ENCODE measurements at places on chromosomes 11 and 22.

DNA sequence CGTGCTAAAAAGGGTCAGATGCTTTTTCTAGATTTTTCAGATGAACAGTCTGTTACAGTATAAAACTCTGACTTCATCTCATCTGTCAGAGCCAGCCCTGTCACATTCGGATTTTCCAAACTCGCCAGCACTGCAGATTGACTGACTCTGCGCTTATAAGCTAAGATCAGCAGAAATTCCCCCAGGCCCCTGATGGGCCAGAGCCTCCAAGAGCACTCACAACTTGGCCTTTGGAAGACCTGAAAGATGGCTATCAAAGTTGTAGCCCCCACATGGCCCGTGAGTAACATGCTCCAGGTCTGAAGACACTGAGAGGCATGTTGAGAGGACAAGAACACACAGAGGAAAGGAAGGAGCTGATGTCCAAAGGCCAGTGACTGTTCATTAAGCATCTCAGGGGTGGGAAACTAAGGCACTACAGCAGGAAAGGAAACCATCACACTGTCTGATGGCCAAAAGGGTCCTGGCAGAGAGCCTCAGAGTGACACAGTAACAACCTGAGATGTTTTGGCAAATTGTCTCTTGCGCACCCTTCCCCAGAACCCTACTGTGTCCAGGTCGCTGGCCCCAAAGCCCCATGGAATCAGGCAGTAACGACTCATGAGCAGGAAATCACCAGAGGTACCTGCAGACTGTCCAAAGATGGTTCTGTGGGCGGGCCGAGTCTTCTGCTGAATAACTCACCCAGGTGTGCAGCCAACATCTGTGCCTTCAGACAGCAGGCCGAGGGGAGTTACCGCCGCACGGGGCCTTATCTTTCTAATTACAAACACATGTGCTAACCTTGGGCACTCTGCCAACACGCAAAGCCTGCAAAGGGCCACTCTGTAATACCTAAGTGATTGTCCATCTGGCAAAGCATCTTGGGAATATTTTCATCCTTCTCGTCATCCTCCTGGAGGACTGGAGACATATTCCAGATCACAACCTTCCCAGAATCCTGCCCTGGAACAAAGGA, 23.6 kb downstream of the HIRA start:
- DNase-seq, result no peak

DNA sequence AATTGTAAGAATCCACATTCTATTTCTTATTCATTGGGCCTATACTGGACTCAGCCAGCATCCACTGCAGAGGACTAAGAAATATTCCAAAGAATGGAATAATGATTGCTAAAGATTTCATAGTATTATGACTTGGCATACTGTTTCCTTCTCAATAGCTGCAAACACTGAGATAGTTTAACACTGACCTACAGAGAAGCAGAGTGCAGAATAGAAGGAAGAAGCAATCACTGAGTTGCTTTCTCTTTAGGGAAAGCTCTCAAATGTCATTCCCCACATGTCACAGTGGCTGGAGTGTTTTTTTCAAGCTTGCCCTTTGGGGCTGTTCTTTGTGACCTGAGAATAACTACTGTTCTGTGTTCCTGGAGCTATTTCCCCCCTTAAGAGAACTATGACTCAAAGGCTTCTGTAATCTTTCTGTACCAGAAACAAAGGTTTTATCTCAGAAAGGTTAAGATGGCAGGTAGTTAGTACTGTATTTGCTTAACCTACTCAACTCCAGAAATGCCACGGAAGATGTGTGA, 243.6 kb upstream of the LUZP2 start:
- no peak for DNase-seq

DNA sequence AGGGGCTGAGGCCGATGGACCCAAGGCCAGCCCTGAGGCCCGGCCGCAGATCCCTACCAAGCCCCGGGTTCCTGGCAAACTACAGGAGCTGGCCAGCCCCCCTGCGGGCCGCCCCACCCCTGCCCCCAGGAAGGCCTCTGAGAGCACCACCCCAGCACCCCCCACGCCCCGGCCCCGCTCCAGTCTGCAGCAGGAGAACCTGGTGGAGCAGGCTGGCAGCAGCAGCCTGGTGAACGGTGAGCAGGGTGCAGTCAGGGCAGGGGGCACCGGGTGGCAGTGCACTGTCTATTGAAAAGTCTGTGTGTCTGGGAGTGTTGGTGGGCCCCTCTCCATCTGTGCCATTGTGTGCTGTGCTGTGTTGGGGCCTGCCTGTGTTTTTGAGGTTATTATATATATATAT, 16.1 kb downstream of the MICALL1 start:
- DNase-seq, result no peak

DNA sequence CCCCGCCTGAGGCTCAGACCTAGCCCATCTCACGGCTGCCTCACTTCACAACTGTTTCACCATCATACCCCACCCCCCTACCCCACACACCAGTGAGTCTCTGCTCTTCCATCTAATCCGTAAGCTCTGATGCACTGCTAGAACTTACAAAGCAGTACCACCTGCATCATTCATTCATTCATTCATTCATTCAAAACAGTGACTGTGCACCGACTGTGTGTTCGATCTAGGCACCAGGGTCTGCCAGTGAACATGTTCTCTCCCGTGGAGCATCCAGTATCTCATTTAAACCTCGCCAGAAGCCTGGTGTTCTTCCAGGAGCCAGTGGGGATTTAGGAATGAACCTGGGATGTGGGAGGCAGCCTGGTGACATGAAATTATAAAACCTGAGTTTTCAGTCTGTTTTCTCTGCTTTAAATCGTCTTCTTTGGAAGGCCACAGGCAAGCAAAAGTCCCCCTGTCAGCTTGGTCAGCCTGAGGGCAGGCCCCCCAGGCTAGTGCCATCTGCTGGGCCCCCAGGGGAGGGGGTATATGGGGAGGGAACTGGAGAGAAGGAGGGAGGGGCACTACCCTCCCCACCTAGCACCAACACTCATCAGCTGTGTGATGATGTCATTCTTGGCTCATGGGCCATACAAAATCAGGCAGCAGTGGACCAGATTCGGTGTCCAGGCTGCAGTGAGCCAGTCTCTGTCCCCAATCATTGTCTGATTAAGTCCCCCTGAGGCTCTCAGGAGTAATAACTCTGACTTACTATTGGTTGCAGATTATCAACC, 18.4 kb downstream of the TMPRSS6 start:
- no peak for DNase-seq

- no peak for DNase-seq
Observed at GRCh38 chr11:122116591-122116990, 576 bp upstream of the BLID start.

DNA sequence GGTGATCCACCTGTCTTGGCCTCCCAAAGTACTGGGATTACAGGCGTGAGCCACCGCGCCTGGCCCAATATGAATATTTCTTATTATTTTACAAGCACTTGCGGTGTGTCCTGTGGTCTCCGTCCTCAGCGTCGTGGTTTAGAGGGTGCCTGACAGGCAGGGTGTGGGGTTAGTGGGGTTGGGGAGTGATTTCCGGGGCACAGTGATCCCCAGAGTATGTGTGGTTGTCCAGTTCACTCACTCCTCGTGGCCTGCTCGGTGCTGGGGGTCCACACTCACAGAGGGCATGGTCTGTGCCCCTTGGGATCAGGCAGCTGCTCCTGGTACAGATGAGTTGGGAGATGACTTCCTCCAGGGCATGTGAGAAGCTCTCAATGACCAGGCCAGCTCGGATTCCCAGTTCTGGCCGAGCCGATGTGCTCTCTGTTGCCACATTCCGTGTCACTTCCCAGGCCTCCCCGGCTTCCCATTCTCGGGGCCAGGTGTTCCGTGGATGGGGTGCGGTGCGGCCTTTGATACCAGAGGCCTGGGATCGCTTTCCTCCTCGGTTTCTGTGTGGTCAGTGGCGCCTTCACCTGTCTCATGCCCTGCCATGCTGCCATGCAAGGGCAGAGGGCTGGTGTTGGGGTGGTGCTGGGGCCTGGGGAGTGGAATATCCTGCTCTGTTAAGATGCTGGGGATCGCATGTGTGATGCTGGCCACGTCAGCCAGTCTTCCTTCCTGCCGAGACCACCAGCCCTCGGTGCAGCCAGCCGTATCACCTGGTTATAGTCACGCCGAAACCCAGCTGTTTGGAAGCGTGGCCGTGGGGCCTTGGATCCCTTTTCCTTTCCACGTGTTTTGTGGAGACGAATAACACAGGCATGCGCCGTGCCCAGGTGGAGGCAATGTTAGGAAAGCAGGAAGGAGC, 39.6 kb downstream of the PARVB start:
- no peak for DNase-seq

GRCh38 chr11:12876340-12876739, 132.8 kb upstream of the RASSF10 start:
- no peak for DNase-seq

- no peak for DNase-seq
Observed at GRCh38 chr11:72653649-72654048, 20.6 kb downstream of the PDE2A start.

DNA sequence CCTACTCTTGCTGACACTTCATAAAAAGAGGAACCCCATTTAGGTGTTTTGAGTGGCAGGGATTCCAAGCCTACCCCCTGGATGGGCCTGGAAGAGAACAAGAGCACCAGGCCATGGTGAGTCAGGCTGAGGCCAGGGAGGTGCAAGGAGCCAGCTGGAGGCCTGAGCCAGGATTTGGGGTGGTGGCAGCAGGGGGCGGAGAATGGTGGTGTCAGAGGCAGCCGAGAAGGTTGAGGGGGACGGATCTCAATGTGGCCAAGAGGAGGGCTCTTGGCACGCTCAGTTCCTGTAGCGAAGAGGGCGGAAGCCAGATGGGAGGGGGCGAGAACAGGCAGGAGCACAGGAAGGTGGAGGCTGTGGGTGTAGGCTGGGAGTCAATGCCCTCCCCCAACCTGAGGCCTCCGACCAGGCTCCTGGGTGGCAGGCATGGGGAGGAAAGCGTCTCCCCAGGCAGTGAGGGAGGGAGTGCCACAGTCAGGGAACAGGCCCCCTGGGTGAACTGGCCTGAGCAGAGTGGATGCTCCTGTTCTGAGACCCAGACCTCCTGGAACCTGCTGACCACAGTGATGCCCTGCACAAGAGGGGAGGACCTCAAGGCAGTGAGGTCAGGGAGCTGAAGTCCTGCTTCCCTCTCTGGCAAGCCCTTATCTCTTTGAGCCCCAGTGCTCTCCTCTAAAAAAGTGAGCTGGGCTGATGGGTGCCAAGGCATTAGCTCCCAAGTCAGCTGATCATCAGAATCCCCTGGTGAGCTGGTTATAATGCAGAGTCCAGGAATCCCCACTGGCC, 13.9 kb downstream of the RTN4RL2 start:
- no peak for DNase-seq

DNA sequence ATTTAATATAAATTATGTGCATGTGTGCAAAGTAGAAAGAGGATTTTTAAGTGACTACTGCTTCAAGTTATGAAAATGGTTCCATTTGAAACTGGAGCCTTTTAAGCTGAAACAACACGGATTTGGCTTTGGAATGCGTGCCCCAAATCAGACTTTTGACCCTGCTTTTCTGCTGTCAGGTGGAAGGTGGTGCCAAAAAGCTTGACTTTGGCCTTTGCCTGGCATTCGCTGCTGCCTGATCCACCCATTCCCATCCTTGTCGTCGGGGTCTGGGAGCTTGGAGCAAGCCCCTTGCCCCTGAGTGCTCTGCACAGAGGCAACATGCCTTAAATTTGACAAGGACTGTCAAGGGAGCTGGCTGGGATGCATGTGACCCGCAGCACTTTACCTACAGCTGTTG, 335.3 kb upstream of the SYN3 start:
- no peak for DNase-seq

DNA sequence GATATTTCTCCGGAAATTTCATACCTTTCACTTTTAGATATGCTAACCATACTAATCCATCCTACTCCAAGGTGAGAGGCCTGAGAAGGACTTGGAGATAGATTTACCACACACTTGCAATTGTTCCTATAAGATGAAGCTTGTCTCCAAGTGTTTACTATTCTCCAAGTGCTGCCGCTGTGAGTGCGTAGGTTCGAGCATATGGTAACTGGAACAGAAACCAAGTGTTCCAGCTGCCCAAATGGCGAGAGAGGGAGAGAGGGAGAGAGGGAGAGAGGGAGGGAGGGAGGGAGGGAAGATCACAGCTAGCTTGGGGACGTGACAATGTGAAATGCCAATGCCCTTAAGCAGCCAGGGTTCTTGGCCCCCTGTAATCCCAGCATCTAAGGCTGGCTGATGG, 21.5 kb downstream of the ASCC2 start:
- no peak for DNase-seq

- DNase-seq, result no peak
Observed at GRCh38 chr11:103051151-103051801, 40.7 kb downstream of the DCUN1D5 start.

- no peak for DNase-seq
Observed at GRCh38 chr22:28462041-28462440, 217.6 kb downstream of the TTC28 start.

DNA sequence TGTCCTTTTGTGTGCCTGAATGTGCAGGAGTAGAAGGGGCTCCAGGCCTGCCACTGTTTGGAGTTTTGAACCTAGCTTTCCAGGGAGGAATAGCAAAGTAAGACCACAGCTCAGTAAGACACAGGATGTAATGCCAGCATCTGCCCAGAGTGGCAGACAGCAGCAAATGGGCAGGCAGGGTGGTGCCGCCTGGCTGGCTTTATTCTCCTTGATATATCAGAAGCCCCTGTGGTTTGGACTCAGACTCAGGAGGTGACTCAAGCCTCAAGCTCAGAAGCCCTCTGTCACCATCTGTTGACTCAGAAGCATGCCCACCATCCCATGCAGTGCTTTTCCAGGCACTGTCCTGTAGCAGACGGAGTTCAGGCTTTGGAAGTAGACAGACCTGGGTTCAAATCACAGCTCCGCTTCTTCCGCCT, 72.7 kb upstream of the TTC12 start:
- DNase-seq, result no peak

GRCh38 chr11:35327829-35328228, 91.5 kb downstream of the SLC1A2 start:
- no peak for DNase-seq

DNA sequence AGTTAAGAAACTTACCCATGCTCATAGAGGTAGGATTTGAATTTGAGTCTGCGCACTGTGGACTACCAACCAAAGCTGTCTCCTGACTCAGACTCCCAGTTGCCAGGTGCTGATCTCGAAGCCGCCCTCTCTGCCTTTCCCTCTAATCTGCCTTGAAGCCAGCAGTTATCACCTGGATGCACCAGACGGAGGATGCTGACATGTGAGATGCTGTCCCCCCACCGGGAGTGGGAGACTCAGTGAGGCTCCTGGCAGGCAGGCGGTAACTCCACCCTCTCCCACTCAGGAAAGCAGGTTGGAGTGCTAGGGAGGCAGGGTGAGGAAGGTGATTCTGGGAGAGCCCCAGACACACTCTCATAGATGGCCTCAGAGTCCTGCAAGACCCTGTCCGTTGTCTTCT, 40.4 kb downstream of the KIAA1671 start:
- DNase-seq, result peak; percentile 47

DNA sequence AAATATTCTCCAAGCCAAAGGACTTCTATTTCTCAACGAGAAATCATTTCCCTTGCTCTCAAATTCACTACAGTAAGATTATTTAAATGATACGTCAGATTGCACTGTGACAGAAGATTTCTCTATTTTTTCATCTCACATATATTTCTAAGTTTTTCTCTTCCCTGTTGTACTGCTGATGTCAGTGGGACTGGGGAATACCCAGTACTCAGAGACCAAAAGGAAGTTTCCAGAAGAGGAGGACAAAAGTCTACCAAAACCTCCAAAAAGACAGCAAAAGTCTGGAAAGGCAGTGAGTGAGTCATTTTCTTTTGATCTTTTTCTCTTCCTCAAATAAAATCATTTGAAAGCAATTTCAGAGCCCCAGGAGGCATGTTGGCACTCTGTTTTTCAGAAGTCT, 149.8 kb upstream of the PITPNB start:
- no peak for DNase-seq

GRCh38 chr22:28710107-28710506, 30.5 kb upstream of the TTC28 start:
- no peak for DNase-seq

- DNase-seq, result no peak
Observed at GRCh38 chr11:44304091-44305025, 5.6 kb downstream of the ALX4 start.

GRCh38 chr11:16807306-16807705, 68.9 kb downstream of the C11orf58 start:
- DNase-seq, result no peak
